ENCODE measurements at places on chromosomes 2 and 18.
A peak's percentile ranks its signal among the peaks of the same experiment; 100 is the strongest.

DNA sequence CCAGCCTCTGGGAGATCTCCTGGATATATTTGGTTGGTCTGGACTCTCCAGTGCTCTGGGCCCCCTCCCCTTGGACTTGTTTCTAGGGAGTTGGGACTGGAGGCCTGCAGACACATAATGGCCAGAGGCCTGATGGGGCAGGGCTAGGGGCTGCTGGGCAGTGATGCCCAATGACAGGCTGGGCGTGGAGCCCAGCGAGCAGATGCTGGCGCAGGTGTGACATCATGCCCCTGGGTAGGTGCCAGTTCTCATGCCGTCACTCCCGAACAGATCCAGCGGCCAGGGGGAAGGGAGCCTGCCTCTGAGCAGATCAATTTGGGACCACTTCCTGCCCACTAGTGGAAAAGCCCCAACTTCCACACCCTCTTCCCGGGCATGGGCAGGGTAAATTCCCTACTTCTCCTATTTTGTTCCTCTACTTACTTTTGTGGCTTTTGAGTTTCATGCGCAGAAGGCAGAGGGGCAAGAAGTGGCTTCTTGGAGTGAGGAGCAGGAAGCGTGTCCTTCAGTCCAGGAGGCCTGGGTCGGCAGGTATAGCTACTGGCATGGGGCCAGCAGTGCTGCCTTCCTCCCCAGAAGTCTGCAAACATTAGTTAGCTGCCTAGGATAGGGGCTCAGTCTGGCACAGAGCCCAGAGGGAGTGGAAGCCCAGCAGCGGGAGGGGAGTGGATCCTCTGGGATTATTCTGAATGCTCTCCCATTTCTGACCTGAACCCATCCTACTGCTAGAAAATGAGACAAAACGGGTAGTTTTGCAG, 6.1 kb downstream of the MPV17 start:
- DNase-seq = peak; percentile 19

DNA sequence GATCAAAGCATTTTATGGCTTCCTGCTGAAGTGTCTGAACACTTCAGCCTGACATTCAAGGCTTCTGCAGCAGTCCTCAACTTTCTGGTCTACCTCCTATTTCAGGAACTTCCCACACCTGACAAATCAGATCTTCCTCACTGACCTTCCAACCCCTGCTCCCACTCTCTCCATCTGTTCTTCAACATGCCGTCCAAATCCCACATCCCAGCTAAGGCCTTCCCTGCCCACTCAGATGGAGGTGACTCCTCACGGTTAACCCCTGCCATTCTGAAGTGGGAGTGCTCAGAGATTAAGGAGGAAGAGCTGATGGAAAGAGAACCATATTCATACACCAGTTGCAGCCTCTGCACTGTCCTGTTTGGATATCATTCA, 104.8 kb downstream of the POLR1A start:
- DNase-seq = no peak

DNA sequence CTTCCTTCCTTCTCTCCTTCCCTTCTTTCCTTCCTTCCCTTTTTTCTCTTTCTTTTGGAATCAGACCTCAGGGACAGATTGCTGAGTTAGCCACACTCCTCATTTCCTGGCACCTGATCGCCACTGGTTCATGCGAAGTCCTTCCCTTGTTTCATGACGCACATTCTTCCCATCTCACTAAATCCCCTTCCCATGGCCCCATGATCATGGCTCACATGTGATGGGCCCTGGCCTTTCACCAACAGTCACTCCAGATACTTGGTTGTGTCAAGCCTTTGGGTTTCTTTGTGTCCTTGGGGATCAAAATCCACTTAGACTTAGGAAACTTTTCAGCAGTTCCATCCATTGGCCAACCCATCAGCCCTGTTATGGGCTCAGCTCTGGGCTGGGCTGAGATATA, 23.8 kb upstream of the ASPRV1 start:
- DNase-seq = no peak

GRCh38 chr2:144659731-144660275, 139.9 kb upstream of the ZEB2 start:
- DNase-seq = no peak

DNA sequence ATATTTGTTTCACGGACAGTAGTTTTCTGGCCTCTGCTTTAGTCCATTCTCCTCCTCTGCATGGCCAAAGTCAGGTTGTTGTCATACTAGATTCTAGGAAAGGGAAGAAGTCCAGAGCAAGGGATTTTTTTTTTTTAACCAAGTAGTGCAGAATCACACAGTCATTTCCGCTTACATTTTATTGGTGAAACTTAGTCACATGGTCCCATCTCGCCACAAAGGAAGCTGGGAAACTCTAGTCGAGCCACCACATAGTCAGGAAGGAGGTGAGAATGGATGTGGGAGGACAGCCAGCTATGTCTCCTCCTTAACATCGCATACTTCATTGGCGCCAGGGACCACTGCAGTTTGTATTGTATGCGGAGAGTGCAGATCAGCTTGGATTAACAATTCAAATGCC, 10.4 kb downstream of the HRH4 start:
- DNase-seq = no peak

- peak; percentile 84 for DNase-seq
Observed at GRCh38 chr2:43995733-43996533, at the start of gene LRPPRC. Gene LRPPRC (minus strand): TSS chr2:43995989. CDS start chr2:43995947, 42 bp downstream.

GRCh38 chr18:13137670-13138419, 80.7 kb upstream of the LDLRAD4 start:
- DNase-seq = no peak

- DNase-seq = no peak
Observed at GRCh38 chr2:68770271-68771111, 35.9 kb downstream of the ARHGAP25 start.

GRCh38 chr2:116952254-116952653, 862.2 kb upstream of the DDX18 start:
- DNase-seq = no peak

DNA sequence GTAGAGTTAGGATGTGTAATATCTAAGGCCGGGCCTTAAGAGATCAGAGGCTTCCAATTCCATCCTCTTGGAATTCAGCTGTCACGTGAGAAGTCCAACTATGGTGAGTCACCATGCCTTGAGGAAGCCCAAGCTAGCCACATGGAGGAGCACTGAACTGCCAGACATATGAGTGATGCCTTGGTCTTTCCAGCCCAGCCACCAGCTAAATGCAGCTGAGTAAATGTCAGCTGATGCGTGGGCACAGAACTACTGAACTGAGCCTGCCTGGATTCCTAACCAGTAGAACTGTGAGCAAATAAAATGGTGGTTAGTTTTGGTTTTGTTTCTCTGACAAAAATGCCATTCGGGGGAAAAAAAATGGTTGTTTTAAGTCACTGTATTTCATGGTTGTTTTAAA, 153.7 kb upstream of the SERTAD2 start:
- no peak for DNase-seq

- no peak for DNase-seq
Observed at GRCh38 chr18:37307181-37307580, 258.4 kb downstream of the CELF4 start.

DNA sequence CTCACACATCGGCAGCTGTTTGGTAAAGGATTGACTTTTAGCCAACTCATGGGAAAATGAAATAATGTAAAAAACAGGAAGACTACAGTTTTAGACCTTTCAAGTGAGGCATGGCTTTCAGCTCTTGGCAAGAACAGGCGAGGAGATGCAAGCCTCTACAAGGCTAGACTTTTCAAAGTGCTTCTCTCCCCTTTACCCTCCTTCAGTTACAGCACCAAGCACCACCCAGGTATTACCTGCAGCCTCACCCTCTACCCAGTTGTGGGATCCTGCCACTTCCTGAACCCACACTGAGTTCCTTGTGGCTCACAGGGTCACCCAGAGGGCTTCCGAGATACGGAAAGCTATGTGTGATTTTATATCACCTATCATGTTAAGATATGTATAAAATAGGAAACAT, 14.7 kb downstream of the UGT1A10 start:
- no peak for DNase-seq

- no peak for DNase-seq
Observed at GRCh38 chr2:192311701-192312460, 117.1 kb upstream of the TMEFF2 start.

- no peak for DNase-seq
Observed at GRCh38 chr2:105404736-105405135, 5.9 kb upstream of the FHL2 start.

GRCh38 chr2:234986876-234987720, 35.3 kb downstream of the SH3BP4 start:
- DNase-seq = no peak

GRCh38 chr2:11320698-11321492, 23.5 kb downstream of the ROCK2 start:
- DNase-seq = no peak

All from NCI-H2081 treated with DMSO at 0.1 percent for 48 hours (cell line).